ENCODE measurements at places on chromosomes 11 and 22. TPM values are rescaled to one million over a fixed set of nuclear protein-coding genes. Genes with fewer than 3 reads are reported as not detected.

The NOX4 gene
- 55.4 TPM for polyA plus RNA-seq

DNA sequence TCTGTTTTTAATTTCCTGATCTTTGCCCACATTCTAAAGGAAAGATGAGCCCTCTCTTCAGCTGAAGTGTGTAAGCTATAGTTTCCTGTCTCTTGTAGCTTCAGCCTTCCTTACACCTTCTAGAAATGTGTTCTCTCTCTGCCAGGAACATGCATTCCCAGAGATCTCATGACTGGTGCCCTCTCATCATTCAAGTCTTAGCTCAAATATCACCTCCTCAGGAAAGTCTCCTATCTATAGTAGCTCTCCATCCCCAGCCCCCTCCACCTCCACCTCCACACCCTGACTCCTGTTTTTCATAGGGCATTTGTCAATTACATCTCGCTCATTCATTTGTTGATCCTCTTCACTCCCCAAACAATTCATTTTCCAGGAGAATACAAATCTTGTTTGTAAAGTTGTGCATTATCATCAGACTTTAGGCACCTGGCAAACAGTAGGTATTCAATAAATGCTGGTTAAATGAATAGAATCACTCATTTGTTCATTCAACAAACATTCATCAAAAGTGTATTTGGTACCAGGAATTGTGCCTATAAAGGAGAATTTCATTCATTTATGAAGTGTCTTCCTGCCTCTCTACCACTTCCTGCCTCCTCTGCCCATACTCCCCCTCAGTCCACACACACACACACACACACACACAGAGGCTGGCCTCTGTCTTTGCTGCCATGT, 160.3 kb downstream of the BBOX1 start:
- DNase-seq: no peak

GRCh38 chr11:114571712-114572111, 12.0 kb upstream of the NXPE1 start:
- DNase-seq: no peak

DNA sequence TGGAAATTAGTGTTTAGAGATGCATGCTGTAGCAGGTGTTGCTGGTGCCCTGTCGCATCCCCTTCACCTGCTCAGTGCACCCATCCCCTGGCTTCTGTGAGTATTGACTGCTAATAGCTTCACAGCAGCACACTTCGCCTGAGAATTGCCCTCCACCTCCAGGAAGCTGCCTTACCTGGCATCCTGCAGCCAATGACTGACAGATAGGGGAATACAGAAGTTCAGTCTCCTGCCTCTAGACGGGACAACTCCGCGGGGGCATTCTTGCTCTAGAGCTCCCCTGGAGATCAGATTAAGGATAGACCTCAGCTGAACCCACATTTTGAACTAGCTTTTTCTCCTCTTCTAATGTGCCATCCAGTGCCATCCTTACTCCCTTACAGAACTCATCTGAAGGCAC, 9.3 kb upstream of the CD3E start:
- no peak for DNase-seq

DNA sequence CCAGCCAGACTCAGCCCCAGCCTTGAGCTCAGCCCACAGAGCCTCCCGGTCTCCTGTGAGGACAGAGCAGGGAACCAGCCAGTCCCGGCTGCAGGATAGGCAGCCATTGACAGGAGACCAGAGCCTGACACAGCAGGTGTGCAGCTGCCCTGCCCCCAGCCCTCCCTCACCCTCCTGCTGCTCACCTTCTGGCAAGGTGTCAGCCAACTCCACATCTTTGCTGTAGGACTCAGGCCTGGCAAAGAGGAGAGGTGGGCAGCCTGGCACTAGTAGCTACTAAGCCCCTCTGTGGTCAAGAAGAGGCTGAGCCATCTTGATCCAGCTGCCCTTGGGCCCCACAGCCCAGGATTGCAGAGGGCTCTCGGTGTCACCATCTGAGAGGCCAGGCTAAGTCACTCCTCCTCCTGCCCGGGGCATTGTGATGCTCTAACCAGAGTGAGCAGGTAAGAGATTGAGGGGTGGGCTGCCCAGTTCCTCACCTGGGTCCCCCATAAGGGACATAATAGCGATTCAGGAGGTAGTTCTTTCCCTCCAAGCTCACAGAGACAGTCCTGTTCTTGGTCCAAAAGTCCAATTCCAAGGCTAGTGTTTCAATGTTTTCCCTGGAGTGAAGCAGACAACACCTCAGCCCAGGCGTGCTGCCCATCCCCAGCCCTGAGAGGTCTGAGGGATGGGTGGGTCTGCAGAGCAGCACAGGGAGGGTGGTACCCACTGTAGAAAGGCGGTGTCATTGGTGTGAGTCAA, 18.6 kb downstream of the TREH start:
- no peak for DNase-seq

The MMP12 gene
- polyA plus RNA-seq: 4.2 TPM

The DDIAS gene
- polyA plus RNA-seq: 7.1 TPM

DNA sequence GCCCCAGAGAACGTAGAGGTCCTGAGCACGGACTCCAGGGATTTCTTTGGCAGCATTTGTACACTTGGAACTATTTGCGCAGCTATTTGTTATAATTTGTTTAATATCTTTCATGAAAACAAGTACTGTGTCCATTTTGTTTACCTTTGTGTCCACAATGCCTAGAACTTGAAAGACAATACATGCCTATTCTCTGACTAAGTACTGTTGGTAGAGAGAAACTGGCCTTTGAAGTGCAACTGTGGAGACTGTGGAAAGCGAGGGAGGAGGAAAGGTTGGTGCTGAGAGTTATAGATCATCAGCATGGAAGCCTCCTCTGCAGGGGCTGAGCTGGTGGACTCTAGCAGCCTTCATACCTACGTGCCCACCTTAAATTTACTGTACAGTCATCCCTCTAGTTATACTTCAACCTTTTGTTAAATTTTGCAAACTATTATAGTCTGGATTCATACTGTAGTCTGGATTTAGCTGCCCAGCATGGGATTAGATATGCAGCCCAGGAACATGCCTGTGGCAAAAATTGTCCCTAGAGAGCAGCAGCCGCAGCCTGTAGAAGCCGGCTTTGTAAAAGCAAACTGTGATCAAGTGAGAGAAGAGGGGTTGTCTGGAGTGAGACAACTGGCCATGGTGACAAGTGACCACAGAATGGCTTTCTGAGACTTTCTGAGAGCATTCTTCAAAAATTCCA, 24.2 kb upstream of the YAP1 start:
- no peak for DNase-seq

The FBXO3 gene
- polyA plus RNA-seq: 62.1 TPM

The ANGPTL5 gene
- 0.11 TPM for polyA plus RNA-seq

DNA sequence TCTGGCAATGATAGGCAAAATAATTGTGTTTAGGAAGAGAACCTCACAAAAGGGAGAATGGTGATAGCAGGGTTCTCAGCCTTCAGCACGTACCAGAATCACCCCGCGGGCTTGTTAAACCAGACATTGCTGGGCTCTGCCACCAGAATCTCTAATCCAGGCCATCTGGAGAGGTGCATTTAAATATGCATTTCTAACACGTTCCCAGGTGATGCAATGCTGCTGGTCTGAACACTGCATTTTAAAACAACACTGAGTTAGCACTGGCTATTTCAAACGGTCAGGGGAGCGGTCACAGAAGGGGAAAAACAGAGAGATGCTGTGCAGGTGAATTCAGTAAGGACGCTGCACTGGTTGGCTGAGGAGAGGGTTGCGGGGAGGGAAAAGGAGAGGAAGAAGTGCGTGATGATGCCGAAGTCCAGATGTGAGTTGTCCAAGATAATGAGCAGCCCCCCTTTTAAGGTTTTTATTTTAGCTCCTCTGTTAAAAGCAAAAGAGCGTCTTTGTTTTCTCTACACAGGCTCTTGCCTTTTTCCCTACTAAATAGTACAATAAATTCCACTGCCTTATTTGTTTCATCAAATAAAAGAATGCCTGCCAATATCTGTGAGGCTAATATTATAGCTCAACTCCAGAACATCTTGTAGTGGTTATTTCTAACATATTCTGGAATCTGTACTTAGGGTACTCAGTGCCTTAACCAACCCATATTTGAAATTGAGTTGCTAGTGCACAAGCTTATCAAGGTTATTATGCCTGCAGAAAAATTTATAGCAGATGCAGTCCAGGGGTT, 109.6 kb upstream of the POU2AF2 start:
- no peak for DNase-seq

The TMEM151A gene
- polyA plus RNA-seq: not detected

GRCh38 chr11:99630629-99631028, 609.9 kb downstream of the CNTN5 start:
- no peak for DNase-seq

GRCh38 chr11:79084382-79084781, 356.4 kb downstream of the TENM4 start:
- no peak for DNase-seq

The PHOX2A gene
- not detected for polyA plus RNA-seq

DNA sequence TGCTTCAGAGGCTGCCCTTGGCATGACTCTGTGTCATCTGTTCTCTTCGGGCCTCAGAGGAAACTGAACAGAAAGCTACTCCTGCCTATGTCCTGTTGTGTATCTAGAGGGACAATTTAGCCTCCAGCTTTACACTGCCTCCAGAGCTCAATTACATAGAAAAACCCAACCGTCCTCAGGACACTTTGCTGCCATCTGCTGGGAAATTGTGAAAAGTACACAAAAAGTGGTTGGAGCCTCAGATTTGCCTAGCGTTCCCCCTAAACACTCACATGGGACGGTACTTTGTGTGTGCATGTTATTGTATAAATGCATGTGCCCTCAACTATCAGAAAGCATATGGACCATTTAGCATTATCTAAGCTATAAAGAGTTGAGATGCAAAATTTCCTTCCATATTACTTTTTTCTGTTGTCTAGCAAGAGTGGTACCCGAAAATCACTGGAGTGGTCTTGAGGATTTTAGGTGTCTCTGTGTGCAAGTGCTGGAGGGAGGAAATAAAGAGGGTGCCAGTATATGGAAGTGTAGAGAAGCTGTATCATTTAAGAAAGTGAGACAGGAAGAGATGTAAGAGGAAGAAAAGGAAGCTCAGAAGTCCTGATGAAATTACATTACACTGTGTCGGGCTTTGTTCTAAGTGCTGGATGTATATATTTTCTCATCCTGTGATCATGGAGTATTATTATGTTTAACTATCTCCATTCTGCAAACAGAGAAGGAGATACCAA, 8.7 kb upstream of the MS4A4E start:
- peak; percentile 6 for DNase-seq

GRCh38 chr22:23781065-23781464, 5.7 kb upstream of the SMARCB1 start:
- DNase-seq: no peak

DNA sequence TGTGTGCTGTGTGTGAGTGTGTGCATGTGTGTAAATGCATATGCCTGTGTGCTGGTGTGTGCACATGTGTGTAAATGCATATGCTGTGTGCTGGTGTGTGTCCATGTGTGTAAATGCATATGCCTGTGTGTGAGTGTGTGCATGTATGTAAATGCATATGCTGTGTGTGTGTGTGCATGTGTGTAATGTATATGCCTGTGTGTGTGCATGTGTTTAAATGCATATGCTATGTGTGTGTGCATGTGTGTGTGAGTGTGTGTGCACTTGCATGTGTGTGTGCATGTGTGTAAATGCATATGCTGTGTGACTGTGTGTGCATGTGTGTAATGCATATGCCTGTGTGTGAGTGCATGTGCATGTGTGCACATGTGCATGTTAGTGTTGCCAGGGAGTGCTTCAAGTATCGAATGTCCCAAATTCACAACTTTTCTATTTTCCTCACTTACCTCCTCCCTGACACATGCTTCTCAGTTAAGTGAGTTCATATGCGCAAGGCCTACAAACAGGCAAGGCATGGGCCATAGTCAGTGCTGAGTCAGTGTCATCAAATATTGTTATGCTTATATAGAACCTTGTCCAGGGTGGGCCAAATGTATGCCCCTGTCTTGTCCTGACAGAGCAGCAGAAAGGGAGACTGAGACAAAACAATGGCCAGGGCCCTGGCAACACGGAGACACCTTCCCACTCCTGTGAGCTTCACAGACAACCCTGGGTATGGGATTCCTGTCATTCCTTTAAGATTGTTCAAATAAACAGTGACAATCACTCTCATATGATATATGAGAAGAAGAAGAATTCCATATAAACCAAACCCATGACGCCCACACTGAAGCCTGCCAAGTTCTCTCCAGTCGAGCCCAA, 38.6 kb downstream of the GGTLC2 start:
- no peak for DNase-seq

Data from right renal cortex interstitium (tissue), 3 donors.